ENCODE measurements at places on chromosomes 1 and 21.

- no peak for DNase-seq
Observed at GRCh38 chr1:94898491-94899385, 28.2 kb downstream of the CNN3 start.

GRCh38 chr1:153623101-153623500 lies 4.2 kb downstream of the S100A13 start:
- DNase-seq, result no peak

DNA sequence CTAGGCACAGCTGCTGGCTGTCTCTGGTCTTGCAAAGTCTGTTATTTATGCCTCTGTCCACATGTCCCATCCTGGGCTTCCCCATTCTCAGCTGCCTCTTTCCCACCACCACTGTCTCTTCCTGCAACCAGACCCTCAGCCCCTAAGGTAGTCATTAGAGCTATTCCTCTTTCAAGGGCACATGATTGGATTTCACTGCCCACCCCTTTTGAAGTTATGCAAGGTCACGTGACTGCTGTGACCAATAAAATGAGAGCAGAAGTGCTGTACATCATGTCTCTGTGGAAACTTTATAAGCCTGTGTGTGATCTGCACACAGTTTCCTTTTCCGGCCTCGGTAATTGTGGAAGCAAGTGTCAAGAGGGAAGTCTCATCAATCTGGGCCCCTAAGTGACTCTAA lies 136.6 kb upstream of the HMGB4 start:
- DNase-seq, result no peak

GRCh38 chr21:17789069-17789468 lies 30.1 kb downstream of the C21orf91 start:
- DNase-seq, result no peak

DNA sequence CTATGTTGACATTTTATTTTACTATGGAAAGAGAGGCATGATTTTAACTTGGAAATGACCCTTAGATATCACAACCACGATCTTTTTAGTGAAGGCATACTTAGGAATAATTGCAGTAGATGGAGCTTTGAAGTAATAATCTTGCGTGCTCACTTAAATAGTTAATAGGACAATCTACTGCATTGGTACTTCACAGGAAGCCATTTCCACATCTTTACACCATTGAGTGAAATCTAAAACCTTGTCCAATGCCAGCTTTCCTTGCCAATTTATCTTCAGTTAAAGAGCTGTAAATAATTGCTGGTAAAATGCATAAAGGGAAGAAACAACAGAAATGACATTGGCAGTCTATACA lies 586.3 kb downstream of the ADGRL2 start:
- DNase-seq, result no peak

DNA sequence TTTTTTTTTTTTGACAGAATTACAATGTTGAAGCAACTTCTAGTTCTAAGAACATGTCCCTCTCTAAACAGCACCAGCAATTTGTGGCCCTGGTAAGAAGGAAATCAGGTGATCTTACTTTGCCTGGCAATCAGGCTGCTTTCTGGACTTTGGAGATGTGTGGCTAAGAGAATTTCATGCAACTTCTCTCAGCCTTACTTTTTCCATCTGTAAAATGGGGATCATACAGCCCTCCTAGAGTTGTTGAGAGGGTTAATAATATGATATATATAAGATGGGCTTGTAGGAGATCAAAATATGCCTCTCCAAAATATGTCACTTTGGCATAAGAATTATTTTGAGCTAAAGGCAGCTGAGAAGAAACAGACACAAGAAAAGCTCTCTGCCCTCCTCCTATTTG lies 92.0 kb downstream of the SLC25A24 start:
- DNase-seq, result no peak

DNA sequence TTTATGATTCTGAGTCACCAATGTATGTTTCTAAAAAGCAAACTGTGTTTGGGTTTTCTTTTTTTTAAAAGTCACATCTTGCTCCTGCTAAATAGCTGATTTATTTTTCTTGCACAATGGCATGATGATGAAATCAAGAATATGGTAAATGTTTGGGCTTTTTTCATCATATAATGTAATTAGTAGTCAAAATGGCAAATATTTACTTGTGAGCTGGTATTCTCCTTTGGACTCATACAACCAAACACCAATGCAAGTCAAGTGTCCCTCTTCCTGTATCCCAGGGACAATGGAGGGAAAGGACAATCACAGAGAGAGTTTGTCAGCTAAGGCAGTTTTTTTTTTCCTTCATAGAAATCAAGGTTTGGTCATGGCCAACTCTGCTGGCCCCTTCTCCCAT lies 94.6 kb upstream of the RALGPS2 start:
- no peak for DNase-seq

DNA sequence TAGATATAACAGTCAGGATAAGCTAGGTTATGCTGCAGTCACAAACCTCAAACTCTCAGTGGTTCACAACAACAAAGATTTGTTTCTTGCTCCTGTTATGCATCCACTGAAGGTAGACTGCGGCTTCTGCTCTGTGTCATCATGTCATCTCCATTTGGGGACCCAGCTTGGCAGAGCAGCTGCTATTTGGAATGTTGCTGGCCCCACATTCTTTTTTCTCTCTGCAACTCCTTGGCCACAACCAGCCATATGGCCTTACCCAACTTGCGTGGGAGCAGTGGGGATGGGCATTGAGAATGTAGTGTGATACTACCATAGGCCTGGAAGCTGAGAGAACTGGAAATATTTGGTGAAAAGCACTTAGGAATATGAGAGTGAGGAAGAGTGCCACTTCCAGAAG lies 26.4 kb downstream of the AGO4 start:
- no peak for DNase-seq

DNA sequence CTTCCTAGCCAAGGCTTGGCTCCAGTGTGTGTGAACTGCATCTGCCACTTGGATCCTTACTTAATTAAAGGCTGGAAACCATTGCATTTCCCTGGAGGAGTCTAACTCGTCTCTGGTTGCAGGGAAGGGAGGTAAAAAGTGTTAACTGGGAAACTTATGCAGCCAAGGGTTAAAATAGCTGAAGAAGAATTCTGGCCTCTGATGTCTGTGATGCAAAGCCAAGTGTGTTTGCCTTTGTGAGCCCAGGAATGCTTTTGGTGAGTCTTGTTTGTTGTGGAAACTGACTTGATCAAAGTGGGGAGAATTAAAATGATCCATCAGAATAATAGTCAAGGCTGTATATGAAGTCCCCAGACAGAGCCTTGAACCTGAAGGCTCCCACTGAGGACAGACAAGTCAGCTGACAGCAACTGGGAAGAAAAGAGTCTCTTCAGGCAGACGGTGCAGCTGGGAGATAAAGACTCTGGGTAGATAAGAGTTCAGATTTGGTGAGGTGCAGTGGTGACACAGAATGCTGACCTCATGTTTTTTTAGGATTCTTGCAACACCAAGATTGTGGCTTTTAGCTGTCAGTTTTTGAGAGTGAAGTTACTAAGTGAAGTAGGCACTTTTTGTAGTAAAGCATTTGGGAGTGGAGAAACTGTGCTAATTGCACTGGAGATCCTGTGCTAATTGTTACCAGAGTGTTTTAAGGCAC lies 59.5 kb upstream of the WLS start:
- DNase-seq, result no peak

DNA sequence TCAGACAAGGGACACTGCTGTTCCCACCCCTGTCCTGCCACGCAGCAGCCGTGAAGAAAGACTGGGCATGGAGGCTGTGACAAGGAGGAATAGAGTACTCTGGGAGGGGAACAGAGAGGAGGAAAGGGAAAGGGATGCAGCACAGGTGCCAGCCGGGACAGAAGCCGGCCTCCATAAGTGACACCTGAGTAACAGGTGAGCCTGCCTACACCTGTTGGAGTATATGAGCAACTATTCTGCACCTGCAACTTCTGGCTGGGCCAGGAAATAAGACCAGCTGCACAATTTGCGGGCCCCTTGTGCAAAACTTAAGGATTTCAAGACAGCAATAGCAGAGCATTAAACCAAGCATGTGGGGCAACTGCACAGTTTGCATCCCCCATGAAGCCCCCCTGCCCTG lies 72.5 kb upstream of the GOLT1A start:
- no peak for DNase-seq

GRCh38 chr1:12516741-12517140 lies 101.3 kb downstream of the DHRS3 start:
- DNase-seq, result no peak

DNA sequence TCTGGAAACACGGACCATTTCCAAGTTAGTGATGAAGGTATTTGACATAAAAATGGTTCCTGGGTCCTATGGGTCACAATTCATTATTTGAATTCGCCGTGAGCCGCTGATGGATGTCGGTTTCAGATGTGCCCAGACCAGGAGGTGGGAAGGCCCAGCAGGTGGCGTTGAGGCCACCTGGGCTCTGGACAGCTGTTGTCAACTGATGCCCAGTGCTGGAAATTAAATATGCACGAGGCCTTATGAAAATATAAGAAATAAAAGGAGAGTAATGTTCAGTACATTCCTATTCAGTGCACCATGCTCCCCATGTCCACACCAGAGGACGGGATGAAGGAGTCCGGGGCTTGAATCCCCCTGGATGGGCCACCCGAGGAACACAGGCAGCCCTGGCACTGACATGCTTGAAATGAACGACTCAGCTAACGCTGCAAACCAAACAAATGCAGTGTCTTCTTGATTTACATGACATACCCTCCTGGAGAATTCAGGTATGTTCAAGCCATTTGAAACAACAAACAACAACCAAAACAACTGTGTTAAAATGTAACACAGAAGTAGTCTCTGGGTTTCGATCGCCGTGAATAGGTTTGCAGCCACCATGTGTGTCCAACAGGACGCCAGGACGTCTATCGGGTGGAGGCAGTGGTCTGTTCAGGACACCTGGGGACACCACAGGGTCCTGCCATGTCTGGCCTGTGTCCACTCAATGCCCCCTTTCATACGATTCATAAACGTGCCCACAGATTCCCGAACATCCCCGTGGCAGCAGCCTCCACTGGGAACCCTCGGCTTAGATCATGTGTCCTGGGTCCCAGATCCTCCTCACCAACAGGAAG lies 6.1 kb downstream of the TFF3 start:
- no peak for DNase-seq

DNA sequence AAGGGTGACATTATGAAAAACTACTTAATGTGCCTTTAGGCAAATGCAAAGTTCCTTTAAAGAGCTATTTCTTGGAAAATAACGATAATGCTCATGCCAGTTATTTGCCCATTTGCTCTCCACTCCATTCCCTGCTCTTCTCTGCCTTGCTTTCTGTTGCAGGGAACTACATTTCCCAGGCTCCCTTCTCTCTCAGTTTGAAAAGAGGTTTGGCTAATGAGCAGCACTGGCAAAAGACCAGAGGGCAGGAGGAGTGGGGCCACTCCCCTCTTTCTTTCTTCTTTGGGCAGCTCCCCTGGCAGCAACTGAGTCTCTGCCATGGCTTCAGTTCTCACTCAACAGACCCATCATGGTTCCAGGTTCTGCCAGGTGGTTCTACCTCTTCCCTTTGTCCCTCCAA lies 130.5 kb downstream of the RWDD3 start:
- DNase-seq, result no peak

DNA sequence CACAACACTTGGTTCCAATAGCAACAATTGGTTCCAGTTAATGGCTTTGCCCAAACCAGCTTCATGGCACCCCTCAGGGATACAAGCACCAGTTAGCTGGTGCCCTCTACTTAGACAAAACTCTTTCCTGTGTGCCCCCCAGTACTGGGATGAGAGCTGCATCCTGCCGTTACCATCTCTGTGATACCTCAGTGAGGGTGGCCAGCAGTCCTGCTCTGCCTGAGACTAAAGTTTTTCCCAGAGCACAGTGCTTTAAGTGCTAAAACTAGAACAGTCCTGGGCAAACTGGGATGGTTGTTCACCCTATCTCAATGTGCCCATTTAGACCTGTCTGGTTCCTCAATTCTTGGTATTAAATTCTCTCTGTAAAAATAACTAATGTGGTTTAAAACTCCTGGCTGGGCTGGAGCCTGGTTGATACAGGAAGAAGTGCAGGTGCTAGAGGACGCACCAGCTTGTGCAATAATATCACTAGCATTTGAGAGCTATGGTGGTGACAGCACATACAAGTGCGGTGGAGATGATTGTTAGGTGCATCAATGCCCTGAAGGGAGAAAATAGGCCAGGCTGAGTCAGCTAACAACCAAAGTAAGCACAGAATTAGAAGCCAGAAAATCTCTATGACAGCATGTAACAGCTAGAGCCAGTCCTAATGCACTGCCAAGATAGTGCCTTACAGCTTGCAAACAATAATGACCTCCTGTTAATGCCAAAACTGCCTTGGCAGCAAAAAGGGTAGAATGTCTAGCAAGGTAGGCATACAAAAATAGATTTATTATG lies 179.8 kb upstream of the GALNT2 start:
- no peak for DNase-seq

GRCh38 chr1:21503706-21504377 lies 5.4 kb upstream of the ALPL start:
- no peak for DNase-seq

DNA sequence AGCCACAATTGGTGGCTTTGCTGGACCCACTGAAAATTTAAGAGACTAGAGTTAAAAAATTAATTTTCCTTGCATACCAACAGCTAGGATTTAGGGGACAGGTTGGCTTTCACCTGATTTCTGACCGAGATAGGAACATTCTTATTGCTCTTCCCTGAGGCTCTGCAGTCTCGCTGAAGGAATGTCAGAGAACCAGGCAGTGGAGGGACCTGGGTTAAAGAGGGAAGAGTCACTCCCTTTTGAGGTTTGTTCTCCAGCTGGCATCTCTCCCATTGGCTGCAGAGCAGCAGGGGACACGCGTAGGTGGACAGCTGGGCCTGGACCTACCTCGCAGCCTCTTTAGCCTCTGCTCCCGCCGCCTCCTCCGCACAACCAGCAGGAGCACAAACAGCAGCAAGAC lies 207.5 kb downstream of the PCP4 start:
- DNase-seq, result no peak

DNA sequence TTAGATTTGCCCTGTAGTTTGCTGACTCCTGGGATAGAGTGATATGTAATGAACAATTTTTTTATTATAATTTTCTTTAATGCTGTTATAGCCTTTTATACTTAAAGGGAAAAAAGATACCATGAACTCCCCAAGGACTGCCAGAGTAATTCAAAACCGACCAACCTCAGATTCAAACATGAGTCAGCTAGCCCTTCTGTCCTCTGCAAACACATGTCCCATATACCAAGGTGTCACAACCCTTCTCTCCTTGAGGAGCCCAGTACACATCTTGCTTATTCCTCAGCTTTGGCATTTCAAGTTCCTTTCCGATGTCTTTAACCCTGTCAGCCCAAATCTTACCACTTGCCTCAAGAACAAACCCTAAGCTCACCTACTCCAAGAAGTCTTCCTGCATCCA lies 184.9 kb downstream of the KCNH1 start:
- no peak for DNase-seq
